T-helper 17 cell (primary cell): ENCODE measurements at places on chromosomes 6 and 20. TPM values are rescaled to one million over a fixed set of nuclear protein-coding genes. Genes with fewer than 3 reads are reported as not detected.

- no peak for DNase-seq
These were observed 9.2 kb upstream of the CGA start for GRCh38 chr6:87103977-87104601.

- no peak for DNase-seq
These were observed 955.2 kb upstream of the EYS start for GRCh38 chr6:66662196-66662595.

DNA sequence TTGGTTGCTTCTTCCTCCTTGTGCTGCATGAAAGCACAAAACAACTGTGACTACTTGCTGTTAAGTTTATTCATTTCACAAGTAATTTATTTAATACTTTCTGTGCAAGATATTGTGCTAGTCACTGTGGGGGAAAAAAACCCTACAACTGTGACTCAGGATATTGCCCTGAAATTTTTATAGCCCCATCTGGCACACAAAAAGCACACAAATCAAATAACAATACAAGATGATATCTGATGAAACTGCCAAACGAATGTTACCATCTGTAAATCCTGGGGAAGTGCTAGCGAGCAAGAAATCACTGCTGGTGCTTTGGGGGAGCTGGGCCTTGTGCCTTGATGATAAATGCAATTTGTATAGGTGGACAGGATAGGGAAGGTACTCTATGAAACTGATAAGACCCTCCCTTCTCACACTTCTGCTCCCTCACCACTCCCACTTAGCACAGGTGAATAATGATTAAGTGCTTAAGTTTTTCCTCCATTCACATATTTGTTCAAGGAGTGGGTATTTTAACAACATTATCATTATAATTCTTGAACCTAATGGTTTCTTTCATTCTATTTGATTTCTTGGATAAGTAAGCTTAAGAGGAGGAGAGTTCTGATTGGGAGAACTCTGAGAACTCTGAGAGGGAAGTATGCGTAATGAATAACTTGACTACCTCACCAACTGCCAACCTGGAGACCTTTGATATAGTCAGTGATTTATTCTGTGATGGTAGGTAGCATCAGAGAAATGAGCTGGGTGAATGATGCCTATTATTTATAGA is 115.3 kb downstream of the RTN4IP1 start:
- no peak for DNase-seq

GRCh38 chr6:155248008-155249001 is 15.5 kb upstream of the CLDN20 start:
- DNase-seq, result no peak

DNA sequence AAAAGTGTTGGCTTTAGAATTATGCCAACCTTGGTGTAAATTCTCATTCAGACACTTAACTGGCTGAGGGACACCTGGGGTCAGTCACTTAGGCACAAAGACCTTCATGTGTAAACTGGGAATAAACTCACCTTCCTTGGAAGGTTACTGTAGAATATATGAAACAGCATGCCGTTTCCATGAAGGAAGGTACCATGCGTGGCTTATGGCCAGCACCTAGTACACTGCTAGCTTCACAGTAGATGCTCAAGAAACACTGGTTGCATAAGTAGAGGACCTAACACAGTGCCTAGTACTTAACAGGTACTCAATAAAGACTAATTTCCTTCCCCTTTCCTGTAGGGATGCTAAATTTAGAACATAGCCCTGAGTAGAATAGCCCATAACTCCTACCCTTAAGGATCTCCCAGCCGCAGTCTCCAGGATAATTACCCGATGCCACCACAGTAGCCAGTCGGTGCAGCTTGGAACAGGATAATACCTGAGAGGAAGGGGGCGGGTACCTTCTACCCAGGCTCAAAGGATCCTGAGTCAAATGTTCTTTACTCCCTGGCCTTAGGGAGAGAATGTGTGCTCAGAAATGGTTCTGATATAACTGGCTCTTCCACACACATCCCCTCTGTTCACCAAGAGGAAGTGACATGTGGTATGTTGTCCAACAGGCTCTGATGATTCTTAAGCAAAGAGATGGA is 3.6 kb downstream of the BCL2L1 start:
- no peak for DNase-seq

- no peak for DNase-seq
These were observed 135.6 kb upstream of the PTPRK start for GRCh38 chr6:128655978-128656498.

GRCh38 chr20:8127553-8128255 is 4.4 kb upstream of the PLCB1 start:
- DNase-seq, result no peak

DNA sequence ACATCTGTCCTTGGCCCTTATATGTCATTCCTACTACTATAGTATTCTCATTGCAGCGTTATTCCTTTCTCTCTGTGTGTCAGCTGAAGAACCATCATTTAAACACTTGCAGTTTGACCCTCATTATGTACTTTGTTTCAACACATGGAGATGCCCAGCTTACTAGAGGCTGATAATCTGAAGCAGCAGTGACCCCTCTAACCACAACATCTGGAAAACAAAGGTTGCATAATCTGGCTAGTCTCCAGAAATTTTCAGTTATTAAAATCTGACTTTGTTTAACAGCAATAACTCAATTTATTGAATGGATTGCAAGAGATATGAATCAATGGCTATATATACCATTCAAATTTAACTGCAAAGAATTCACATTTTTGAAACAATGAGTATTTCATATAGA is 6.6 kb upstream of the PHIP start:
- no peak for DNase-seq

The CD24 gene
- 3.3 TPM for total RNA-seq

The GTSF1L gene
- not detected for total RNA-seq

The CCN2 gene
- total RNA-seq, result 0.20 TPM
